CD4-positive, alpha-beta T cell treated with Interleukin-21 for 1 hour (primary cell): ENCODE measurements at places on chromosomes 11 and 22.

DNA sequence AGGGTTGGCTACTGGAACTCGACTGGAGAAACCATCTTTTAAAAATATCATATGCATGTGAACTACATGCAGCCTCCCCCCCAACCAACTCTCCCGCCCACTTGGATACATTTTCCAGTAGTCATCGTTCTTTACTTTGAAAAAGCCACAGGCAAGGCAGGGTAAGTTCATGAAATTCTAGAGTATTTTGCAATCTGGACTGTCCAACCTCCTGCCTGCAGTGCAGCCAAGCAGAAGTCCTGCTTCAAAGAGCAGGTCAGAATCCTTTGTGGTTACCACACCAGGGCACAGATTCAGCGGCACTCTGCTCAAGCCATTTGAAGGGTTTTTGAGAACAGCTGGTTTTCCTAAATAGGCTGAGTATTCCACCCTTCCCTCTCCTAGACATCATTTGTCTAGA, 12.1 kb downstream of the ELF5 start:
- no peak for DNase-seq

DNA sequence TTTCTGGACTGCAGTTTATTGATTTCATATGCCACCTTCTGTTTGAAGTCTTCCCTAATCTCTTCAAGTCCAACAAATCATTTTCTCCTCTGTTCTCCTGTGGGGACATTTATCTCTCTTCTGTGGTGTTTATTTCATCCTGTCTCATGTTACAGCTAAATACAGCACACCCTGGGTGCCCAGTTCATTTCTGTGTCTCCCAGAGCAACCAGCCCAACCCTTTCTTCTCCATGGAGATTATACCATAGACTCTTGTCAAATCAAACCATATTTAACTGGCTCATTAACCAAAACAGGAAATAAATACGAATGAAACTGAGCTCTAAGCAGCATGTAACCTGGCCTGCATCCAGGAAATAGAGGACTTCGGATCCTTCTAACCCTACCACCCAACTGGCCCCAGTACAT, at the start of gene MS4A8:
MS4A8 (plus strand) TSS at position 329 of the 408 bp plus-strand sequence. CDS start 1,249 bp downstream, outside the sequence.
- no peak for DNase-seq

DNA sequence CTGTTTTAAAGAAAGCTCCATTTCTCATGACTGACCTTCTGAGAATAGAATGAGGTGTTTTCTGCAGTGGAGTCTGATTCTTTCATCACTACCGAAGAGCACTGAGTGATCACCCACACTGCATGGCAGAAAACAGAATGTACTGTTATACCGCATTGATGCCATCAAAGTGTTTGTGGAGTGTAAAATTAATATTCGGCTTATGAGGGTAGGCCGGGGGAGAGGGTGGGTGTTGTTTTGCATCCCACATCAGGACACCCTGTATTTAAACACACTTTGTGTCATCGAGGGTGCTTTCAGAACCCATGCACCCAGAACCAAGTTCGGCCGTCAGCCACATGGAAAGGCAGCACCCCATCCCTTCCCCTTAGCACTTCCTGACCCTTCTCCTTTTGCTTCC, 41.3 kb upstream of the ETS1 start:
- DNase-seq, result peak; percentile 54

- no peak for DNase-seq
Measured at GRCh38 chr11:19345848-19346681, 105.3 kb upstream of the E2F8 start.

DNA sequence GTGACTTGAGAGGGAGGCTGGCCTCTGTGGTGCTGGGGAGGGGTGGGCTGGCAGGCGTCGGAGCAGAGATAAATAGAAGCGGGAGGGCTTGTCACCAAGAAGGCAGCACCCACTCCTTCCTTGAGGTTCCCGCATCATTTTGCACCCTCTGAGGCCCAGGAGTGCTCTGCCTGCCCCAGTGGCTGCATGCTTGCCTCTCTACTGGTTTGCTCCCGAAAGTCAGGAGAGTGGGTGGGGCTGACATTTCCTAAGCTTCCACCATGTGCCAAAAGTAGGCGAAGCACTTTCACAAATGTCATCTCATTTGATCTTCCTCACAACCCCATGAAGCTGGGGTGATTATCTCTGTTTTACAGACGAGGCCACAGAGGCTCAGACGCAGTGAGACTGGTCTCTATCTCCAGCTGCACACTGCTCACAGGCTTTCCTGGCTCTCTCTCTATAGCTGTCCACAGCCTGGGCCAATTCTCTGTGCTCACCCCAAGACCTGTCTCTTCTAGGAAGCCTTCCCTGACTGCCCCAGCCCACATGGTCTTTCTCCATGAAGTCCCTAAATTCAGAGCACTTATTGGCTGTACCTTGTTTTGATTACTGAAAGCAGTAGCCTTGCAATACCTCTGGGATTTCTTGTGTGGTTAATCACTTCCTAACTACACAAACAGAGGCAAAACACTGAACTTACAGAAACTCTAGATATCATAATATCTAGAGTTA, 2.6 kb upstream of the UCP3 start:
- peak; percentile 74 for DNase-seq

GRCh38 chr22:35524966-35525686, 15.5 kb upstream of the RASD2 start:
- no peak for DNase-seq

GRCh38 chr11:12461516-12461915, 84.1 kb downstream of the PARVA start:
- DNase-seq, result no peak

GRCh38 chr22:22748297-22748743, 103.9 kb downstream of the GGTLC2 start:
- peak; percentile 59 for DNase-seq

- DNase-seq, result no peak
Measured at GRCh38 chr11:118081241-118081958, 4.5 kb downstream of the TMPRSS4 start.

GRCh38 chr11:62479631-62480201, 60.9 kb downstream of the SCGB1A1 start:
- DNase-seq, result no peak

GRCh38 chr11:78921509-78921908, 346.8 kb upstream of the NARS2 start:
- DNase-seq, result no peak

GRCh38 chr11:107561688-107562087, 3.8 kb downstream of the ALKBH8 start:
- DNase-seq, result no peak

DNA sequence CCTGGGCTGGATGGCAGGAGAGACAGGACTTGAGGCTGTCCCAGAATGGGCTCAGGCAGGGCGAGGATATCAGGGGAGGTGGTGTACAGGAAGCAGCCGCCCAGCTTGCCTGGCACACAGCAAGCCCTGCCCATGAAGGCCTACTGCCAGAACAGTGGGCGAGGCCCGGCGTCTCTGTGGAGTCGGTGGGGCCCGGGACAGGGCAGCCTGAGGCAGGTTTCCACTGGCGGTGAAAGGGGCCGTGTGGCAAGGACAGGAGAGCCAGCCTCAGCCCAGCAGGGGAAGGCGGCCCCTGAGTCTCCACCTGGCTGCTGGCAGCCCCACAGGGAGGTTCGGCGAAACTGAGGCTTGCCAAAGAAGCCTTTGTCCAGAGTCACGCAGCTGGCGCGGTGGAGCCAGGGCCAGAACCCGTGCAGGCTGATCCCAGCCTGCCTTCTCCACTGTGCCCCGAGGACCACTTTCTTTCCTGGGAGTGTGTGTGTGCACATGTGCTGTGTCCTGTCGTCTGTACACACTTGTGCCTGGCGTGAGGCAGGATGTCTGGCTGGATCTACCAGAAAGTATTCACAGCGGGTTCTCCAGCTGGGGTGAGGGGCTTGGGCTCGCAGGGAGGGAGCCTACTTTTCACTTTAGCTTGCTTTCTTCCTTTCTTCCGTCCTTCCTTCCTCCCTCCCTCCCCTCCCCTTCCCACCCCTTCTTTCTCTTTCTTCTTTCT, 1.2 kb downstream of the TSPO start:
- DNase-seq, result peak; percentile 66
